ENCODE measurements at places on chromosomes 1 and 21.

- DNase-seq: no peak
Observed at GRCh38 chr1:63269571-63269970, 52.8 kb upstream of the FOXD3 start.

- DNase-seq: peak; percentile 79
Observed at GRCh38 chr1:116667078-116667574, 407 bp downstream of the IGSF3 start.

- DNase-seq: no peak
Observed at GRCh38 chr1:230098723-230099122, 31.7 kb downstream of the GALNT2 start.

- no peak for DNase-seq
Observed at GRCh38 chr1:29943034-29943433, 706.7 kb downstream of the PTPRU start.

- no peak for DNase-seq
Observed at GRCh38 chr1:24759492-24759891, 14.2 kb downstream of the CLIC4 start.

DNA sequence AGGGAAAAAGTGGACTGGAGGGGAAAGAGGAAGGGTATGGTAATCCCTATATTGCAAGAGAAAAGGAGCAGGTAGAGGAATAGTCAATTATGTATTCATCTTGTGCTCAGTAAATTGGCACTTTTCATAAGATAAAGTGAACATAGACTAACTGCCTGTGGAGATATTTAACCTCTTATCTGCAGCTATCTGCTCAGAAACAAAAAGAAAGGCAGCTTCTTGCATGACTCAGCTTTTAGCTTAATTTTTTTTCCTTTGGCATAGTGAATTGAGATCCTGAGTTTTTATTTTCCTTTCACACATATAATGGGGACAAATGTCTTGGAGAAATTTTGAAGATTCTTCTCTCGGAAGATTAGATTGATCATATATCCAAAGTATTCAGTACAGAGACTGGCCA is 127.6 kb upstream of the F3 start:
- DNase-seq: no peak

DNA sequence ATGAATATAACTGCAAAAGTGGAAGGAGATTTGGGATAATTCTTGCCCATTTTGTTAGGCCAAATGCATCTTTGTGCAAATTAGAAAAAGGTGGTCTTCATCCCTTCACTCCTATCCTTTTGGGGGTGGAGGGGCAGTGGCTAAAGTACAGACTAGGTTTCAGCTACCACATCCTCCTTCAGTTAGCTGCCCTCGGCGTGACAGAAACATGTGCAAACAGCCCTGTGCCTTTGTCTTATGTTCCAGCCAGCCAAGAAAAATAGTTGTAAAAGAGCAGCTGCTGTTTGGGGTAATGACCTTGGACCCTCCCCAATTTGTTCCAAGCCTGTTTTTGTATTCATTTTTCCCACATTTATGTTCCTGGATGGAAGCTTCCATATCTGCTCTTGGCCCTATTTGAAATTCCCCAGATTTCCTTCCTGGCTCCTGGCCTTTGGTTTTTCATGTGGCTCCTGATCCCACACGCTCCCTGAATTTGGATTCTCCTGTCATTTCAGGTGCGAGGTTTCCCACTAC is 8.3 kb upstream of the LGALS8 start:
- peak; percentile 68 for DNase-seq

DNA sequence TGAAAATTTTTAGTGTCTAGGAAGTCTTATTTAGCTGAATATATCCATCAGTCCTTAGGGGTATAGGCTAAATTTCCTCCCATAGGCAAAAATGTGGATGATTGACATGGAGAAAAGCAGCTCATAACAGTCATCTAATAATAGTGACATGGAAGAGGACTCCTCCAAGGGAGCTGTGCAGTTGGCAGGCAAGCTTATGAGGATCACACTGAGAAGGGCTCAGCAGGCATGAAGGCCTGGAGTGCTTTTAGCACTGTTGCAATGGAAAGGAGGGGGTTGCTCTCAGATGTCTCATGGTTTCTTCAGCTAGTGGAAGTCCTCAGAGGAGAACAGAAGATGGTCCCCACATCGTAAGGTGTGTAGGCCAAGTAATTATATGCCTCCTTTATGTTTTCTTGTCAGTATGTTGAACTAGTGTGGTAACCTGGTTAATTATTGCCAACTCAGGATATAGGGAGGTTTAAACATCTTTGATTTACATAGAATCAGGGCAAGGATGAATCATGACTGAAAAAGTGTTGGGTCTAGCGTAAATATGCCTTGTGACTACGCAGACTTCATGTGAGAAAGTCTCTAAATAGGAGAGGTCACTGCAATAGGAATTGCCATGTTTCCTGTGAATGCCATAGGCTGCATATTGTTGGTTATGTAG is 18.9 kb downstream of the VN1R5 start:
- DNase-seq: no peak

DNA sequence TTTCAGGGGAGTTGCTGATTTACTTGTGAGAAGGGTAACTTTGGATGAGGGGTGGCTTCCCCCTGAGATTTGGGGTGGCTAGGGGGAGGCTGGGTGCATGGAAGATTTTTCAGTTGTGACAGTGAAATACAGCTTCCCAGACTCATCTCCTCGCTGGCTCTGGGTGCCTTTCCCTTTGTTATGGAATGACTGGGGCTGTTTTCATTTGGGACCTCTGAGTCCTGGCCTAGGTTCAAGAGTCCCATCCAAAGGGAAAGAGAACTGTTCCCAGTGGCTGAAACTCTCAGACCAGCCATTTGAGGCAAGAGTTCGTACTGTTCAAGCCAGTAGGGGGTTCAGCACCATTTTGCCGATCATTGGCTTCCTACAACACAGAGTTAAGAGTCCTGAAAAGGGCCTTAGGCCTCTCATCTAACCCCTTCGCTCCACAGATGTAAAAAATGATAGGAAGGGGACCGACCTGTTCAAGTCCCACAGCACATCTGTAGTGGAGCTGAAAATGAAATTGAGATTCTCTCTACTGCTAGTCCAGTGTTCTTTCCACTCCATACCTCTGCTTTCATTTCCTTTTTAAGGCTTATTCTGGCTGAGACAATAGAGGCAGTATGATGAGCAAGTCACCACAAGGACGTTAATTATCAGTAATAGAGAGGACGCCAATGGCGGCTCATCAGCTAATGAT is 958 bp downstream of the DDR2 start:
- DNase-seq: no peak

GRCh38 chr1:2632561-2633361 is at the start of gene MMEL1:
MMEL1 (minus strand) TSS chr1:2633016; CDS start chr1:2629484, 3,532 bp downstream.
- DNase-seq: no peak

DNA sequence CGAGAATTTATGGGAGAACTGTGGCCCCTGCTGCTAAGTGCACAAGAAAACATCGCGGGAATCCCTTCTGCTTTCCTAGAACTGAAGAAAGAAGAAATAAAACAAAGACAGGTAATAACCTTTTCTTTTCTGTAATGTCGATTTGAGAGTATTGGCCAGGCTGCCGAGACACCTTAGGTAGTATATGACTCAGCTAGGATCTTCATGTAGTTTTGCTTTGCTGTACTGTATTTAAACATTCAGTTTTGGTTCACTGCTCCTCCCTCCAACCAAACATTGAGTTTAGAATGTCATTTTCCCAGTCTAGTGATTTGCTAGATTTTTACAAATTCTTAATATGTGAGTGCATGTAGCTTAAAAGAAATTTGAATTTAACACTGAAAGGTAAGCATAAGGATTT is 5.8 kb downstream of the SRRM1 start:
- DNase-seq: no peak

DNA sequence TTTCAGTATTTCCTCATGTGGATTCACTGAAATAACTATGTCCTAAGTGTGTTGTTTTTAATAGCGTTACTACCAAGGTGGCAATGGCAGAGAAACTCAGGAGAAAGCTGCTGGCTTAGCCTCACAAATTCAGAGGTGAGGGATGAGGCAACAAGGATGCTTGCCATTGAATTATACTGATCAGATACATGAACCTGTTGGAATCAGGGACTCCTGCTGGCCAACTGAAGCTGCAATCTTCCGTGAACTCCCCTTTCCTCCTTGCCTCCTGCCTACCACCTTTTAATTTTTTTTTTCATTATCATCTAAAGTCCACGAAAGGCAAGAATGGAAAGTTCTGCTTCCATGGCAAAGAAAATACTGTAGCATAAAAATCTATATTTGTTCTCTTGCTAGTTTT is 254.7 kb downstream of the NFIA start:
- no peak for DNase-seq

DNA sequence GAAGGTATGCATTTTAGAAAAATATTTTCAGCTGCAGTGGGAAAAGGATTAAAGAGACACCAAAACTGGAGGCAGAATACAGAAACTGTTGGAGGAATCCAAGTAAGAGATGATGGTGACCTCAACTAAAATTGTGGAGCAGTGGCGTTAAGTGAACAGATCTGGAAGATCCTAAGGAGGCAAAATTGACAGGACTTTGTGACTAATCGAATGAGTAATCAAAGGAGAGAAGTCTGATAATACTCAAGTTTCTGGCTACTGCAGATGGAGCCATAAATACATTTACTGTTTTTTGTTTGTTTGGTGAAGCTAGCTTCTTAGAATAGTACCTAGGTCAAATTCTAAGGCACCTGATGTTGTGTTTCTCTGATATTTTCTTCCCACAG is 3.1 kb downstream of the CTBS start:
- DNase-seq: no peak

- DNase-seq: peak; percentile 69
Observed at GRCh38 chr1:53526451-53527101, 67.4 kb downstream of the DMRTB1 start.

DNA sequence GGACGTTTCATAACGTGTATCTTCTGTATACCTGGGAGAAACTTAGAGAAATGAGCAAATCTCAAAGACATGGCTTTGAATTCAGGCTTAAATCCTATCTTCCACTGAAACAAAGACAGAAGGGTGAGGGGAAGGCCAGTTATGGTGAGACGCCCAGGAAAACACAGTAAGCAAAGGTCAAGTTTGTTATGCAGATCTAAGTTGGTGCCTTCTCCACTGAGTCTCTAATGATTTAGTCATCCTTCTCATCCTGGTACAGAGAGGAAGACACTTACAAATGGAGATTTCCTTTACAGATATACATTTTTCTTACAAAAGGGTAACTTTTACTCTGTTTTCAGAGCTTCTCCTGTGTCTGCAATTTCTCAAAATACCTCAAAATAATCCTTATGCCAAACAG is 64.4 kb downstream of the MAP3K7CL start:
- DNase-seq: no peak

- DNase-seq: peak; percentile 60
Observed at GRCh38 chr1:62687421-62687902, 724 bp downstream of the DOCK7 start.

DNA sequence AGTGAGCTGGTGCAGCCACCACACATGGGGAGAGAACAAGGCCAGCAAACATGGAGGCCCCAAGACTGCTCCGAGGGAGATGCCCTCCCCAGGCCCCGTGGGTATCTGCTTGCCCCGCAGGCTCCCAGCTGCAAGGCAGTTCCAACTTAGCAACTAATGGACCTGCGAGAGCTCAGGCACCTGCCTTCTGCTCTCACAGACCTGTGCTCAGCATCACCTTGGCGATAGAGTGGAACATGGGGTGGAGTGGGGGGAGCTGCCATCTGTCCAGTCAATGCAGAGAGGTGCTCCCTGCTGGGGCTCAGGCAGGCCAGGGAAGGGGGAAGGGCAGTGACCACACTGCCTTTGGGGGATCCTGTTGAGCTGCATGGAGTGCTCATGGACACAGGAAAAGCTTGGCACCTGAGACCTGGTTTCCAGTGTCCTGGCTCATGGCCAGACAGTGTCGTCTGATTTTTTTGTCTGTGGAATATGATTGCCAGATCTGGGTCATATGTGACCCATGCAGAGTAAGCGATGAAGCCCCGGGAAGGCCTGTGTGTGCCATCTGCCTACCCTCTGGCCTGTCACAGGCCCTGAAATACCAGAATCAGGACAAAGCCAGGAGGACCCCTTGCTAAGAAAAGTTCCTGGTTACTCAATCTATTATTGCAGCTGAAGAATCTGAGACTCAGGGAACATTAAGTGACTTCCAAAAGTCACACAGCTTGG is 39.9 kb upstream of the TENT5C start:
- DNase-seq: no peak

DNA sequence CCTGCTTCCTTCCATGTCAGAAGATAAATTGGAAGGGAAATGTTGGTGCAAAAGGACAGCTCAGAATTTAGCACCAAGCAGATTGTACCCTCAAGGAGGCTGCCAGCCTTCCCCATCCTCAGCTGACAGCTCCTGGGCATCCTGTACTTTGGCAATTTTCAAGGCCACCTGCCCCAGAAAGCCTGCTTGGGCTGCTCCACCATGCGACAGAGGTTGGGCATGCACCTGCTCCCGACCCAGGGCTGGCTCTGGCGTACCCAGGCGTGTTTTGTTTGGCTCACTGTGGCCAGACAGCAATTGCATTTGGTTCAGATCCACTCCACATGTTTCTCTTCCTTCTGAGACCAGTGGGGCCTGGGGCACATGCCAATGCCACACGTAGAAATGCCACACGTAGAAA is 547.8 kb downstream of the NPHP4 start:
- no peak for DNase-seq

DNA sequence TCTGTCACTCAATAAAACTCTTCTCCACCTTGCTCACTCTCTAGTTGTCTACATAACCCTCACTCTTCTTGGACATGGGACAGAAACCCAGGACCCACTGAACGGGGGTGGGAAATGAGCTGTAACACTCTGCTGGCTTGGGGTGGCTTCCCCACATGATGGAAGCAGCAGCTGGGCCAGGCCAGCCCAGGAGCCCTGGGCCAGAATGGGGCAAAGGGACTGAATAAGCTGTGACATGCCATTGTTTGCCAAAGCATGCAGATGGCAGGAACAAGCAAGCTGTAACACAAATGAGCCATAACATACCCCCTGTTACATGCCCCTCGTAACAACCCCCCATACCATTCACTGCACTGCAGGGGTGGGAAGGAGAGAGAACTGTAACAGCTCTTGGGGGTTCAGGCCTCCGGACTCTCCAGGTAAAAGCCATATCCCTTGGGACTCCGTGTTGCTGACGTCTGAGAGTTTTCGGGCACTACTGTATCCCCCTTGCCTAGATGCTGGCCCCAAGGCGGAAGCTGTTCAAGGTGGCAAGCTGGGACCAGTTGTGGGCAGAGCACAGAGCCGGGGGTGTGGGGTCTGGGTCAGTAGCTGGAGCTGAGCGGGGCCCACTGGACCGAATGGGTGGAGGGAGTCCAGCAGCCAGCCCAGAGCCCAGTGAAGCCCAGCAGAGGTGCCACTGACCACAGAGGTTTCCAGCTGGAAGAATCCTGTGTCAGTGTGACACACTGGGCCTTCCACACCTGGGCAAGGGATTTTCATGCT is 56.1 kb upstream of the DMRTB1 start:
- no peak for DNase-seq

DNA sequence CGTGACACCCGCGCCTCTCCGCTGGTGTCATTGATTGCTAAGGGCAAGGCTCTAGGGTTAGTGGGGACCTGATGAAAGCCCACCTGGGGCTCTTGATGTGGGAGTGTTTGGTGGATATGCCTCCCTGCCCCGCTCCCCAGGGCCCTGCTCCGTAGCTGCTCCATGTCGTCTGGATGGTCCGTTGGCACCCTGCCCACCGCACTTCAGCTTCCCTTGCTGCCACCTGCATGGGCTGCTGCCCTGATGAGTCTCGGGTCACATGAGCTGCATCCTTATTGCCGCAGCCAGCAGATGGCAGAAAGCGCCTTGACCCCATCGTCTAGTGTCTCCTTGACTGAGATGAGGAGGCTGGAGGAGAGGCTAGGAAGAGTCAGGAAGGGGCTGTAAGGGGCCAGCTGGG is 439.4 kb downstream of the CAMTA1 start:
- DNase-seq: peak; percentile 57

- no peak for DNase-seq
Observed at GRCh38 chr1:112358798-112359408, 37.1 kb upstream of the CTTNBP2NL start.

- DNase-seq: no peak
Observed at GRCh38 chr1:197127246-197127912, 19.1 kb downstream of the ASPM start.

- no peak for DNase-seq
Observed at GRCh38 chr1:46341222-46342083, 846 bp downstream of the NSUN4 start.
